ENCODE measurements at places on chromosomes 6 and 20. TPM values are rescaled to one million over a fixed set of nuclear protein-coding genes. Genes with fewer than 3 reads are reported as not detected.
A peak's percentile ranks its signal among the peaks of the same experiment; 100 is the strongest.

The LRP11 gene
- 36.6 TPM for total RNA-seq

The EPPIN gene
- not detected for total RNA-seq

GRCh38 chr6:107458672-107459282, 587 bp downstream of the PDSS2 start:
- DNase-seq, result peak; percentile 60

The PMEPA1 gene
- 51.1 TPM for total RNA-seq

The MEP1A gene
- not detected for total RNA-seq

DNA sequence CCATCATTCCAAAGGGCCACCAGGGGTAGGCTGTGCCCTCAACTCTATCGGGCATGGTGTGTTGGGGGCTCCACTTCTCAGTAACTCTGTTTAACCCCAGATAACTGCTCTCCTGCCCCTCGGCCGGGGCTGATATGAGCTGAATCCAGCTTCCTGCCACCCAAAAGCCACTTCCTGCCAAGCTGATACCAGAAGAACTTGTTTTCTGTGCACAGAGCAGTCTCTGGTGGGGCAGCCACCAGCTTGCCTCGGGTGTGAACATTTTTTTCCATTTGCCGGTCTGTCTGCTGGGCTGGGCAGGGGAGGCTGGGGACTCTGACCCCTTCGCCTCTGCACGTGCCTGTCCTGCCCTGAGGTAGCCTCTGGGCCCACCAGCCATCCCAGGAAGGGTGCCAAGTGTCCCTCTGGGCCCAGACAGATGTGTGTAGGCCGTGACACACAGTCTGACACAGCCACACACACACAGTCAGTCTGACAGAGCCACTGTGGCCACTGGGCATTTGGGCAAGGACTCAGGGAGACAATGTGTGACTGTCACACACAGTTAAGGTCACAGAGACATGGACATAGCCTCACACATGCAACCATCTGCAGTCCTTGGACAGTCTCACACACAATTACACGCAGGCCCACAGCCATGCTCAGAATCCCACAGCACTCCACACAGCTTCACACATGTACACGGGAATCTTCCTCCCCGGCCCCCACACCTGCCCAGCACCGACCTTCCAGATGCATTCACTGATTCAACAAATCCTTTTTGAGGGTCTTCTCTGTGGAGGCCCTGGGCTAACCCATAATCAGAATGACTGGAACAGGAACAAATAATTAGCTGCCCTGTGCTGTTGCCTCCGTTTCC, 45.1 kb downstream of the NOL4L start:
- DNase-seq, result peak; percentile 73

The PRRT1 gene
- total RNA-seq, result 1.9 TPM

- no peak for DNase-seq
These were observed 8.2 kb upstream of the MTHFD1L start for GRCh38 chr6:150857062-150857944.

DNA sequence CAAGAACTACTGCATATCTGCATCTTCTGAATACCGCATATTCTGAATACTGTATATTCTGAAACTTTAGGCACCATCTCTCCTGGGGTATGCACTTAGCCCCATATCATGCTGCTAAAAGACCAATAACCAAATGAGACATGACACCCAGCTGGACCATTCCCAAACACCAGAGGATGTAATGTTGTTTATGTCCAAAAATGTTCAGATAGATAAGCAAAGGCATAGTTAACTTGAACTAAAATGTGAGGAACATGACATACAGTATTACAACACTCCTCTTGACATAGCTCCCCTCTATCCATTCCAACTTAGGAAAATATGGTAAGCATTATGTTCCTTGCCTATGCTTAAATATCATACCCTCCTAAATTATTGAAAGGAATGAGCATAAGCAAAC, 127.3 kb downstream of the TENT5A start:
- DNase-seq, result no peak

GRCh38 chr6:19896693-19897010, 59.5 kb downstream of the ID4 start:
- DNase-seq, result no peak

DNA sequence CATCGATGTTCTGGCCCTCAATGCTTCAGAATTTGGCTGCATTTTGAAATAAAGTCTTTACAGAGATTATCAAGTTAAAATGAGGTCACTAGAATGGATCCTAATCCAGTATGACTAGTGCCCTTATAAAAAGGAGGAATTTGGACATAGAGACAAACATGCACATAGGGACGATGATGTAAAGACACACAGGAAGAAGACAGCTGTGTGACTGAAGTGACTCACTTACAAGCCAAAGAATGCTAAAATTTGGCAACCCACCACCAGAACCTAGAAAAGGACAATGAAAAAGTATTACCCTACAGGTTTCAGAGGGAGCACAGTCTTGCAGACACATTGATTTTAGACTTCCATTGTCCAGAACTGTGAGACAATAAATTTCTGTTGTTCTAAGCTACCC, 322.8 kb upstream of the GJE1 start:
- no peak for DNase-seq

- DNase-seq, result no peak
These were observed 15.0 kb downstream of the WRNIP1 start for GRCh38 chr6:2780102-2780737.

GRCh38 chr6:156719720-156720563, 57.2 kb upstream of the ARID1B start:
- DNase-seq, result peak; percentile 98

DNA sequence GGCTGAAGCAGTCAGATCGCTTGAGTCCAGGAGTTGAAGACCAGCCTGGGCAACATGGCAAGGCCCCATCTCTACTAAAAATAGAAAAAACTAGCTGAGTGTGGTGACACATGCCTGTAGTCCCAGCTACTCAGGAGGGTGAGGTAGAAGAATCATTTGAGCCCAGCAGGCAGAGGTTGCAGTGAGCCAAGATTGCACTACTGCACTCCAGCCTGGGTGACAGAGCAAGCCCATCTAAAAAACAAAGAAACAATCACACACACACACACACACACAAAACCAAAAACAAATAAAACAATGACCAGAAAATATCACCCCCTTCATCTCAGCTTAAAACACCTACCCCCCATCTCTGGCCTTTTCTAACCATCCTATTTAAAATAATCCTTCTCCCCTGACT, 68.0 kb downstream of the BTBD9 start:
- no peak for DNase-seq

DNA sequence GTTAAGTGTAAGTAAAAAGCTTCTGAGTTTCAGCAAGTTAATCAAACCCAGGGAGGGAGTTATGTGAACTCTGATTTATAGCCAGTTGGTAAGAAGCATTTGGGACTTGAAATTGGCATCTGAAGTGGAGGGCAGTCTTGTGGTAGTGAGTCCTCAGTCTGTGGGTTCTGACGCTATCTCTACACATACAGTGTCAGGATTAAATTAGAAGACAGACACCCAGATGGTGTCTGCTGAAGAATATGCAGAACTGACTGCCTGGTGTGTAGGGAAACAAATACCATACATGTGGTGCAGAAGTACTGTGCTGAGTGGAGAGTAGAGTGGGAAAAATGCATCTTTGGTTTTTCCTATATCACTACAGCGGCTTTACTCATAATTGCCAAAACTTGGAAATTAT, 43.5 kb upstream of the PLN start:
- no peak for DNase-seq

DNA sequence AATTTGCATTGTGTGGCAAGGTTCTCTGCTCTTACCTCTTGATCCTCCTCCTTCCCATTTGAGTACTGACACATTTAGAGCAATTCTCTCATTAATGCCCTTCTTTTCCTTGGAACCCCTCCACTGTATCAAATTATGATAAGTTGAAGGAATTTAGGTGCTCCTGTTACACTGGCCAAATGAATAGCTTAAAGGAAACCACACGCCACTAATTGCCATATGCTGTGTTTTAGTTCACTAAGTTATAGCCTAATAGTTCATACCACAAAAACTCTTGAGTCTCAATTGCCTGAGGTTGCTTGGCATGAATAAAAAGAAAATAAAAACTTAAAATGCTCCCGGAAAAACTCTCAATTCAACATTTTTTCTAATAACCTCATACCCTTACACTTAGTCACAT, 1239.3 kb downstream of the EPHA7 start:
- no peak for DNase-seq

GRCh38 chr6:22928775-22929174, 359.4 kb downstream of the HDGFL1 start:
- no peak for DNase-seq

GRCh38 chr6:89596484-89596883, 42.1 kb downstream of the LYRM2 start:
- no peak for DNase-seq

The DEFB124 gene
- not detected for total RNA-seq

GRCh38 chr6:15484140-15484539, 178.7 kb downstream of the DTNBP1 start:
- DNase-seq, result no peak

DNA sequence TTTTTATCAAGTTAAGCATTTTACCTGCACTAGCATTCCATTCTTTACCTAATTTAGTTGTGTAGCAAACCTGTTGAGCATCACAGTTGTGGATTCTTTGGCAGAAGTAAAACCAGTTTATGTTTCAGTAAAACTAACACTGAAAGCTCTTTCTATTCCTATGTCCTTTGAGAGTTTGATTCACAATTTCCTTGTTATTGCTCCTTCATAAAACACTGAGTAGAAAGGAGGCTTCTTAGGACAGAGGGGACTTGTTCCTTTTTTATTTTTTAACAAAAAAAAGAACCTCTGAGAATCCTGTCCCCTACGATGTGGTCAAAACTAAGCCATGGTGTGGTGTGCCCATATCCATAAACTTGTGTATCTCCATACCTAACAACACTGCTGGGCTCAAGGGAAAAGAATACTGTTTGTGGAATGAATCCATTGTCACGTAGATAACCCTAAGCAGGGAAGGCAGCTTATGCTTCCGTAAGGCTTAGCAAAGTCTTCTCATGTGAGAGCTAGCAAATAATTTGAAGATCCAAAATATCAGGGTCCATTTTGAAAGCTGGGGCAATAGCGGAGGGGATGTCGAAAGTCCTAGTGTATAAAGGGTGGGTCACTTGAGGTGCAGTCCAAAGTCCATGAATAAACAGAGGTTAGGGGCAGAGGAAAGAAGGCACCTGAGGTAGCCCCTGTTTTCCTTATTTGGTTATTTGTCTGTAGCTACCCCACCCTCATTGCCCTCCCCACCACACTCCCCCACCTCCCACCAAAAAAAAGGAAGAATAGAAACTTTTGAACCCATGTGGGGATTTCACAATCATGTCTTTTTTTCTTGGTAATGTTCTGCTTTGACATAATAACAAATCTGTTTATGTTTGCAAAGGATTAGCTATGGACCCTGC, 71.0 kb downstream of the PLAGL1 start:
- no peak for DNase-seq

GRCh38 chr6:133752129-133752528, 136.8 kb upstream of the TCF21 start:
- DNase-seq, result no peak

The MMP24 gene
- total RNA-seq, result 0.39 TPM

The CD40 gene
- total RNA-seq, result 11.6 TPM

The SUMO4 gene
- 0.59 TPM for total RNA-seq

DNA sequence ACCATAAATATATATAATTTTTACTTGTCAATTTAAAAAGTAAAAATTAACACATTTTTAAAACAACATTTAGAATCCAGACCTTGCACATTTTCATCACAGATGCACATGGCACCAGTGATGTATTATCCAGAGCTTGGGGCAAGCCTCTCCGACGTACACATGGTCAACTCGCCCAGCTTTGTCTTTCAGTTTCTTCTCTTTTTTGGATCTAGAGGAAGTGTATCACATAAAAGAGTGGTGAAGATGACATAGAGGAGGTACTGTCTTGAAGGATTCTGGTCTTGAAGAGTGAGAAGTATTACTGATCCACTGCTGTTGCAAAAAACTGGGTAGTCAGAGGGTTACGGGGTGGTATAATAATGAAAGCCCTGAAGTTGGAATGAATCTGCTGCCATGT, 46.9 kb upstream of the TAB2 start:
- no peak for DNase-seq

- no peak for DNase-seq
These were observed 7.3 kb downstream of the RNF24 start for GRCh38 chr20:4008026-4008413.

DNA sequence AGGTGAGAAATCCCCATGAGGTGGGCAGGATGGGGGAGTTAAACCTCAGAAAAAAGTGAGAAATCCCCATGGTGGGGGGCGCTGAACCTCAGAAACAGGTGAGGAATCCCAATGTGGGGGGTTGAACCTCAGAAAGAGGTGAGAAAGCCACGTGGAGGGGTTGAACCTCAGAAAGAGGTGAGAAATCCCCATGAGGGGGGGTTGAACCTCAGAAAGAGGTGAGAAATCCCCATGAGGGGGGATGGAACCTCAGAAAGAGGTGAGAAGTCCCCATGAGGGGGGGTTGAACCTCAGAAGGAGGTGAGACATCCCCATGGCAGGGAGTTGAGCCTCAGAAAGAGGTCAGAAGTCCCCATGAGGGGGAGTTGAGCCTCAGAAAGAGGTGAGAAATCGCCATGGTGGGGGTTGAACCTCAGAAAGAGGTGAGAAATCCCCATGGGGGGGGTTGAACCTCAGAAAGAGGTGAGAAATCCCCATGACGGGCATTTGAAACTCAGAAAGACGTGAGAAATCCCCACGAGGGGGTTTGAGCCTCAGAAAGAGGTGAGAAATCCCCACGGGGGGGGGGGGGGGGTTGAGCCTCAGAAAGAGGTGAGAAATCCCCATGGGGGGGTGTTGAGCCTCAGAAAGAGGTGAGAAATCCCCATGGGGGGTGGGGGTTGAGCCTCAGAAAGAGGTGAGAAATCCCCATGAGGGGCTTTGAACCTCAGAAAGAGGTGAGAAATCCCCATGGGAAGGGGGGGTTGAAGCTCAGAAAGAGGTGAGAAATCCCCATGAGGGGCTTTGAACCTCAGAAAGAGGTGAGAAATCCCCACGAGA, 14.3 kb upstream of the GOPC start:
- no peak for DNase-seq

DNA sequence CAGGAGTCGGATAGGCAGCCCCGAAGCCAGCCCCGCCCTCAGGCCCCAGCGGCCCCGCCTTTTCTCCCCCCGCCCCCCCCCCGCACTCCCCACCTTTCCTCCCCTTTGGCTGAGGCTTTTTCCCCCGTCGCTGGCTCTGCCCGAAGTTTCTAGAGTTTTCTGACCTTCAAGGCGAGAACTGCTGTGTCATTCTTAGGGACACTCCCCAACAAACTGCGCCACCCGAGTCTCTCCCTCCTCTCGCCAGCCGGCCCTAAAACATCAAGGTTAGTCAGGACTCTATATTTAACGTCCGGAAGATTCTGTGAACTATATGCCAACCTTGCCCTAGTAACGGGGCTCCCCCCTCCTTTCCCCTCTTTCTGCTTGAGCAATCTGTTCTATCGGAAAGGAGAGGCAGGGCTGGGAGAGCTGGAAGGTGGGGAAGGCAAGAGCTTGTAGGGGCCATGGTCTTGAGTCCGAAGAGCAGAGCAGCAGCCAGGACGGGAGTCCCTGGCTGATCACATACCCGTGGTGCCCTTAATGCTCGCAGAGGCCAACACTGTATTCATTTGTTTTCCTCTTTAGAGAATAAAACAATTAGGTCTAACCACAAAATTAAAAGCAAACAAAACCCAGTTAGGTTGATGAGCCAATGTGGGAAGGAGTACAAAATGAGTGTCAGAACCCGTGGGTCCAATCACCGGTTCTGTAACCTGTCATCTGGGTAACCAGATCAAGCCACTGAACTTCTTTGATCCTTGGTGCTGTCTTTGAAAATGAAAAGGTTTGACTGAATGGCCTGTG, 5.3 kb upstream of the HSPA1B start:
- peak; percentile 92 for DNase-seq

The CRIP3 gene
- 3.4 TPM for total RNA-seq

- no peak for DNase-seq
These were observed 608.3 kb upstream of the CITED2 start for GRCh38 chr6:139982652-139983295.

GRCh38 chr20:24721891-24722568, 227.0 kb upstream of the CST7 start:
- no peak for DNase-seq

The TMEM244 gene
- total RNA-seq, result not detected
